ENCODE measurements at places on chromosomes 7 and 10. TPM values are rescaled to one million over a fixed set of nuclear protein-coding genes. Genes with fewer than 3 reads are reported as not detected.

DNA sequence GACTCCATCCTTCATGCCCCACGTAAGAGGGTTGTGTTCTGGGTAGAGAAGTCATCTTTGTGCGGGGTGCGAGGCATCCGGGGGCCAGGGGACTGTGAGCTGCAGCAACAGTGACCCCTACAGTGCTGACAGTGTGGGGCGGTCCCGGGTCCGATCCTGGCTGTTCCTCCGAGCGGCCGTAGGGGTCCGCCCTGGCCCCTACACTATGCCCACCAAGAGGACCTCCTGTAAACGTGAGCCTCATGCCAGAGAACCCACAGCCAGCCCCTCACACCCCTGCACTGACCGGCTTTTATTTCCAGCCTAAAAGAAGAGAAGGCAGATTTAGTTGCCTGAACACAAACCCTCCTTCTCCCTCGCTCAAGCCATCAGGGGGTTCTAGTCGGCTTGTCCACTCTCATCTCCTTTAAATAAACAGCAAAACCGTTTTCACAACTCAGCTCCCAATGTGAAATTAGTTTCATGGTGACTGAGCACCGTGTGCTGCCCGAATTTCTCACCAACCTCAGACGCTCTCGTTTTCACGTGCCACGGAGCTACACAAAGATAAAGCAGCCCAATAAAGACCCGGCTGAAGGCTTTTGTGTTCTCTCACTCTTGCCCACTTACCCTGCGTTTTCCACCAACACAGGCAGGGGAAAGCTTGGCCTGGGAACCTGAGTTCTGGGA is 588.6 kb downstream of the PTPRN2 start:
- DNase-seq, result no peak

- DNase-seq, result no peak
These were observed 5.3 kb downstream of the GLRX3 start for GRCh38 chr10:130141460-130141859.

FAM221A gene
- total RNA-seq, result 16.6 TPM

DNA sequence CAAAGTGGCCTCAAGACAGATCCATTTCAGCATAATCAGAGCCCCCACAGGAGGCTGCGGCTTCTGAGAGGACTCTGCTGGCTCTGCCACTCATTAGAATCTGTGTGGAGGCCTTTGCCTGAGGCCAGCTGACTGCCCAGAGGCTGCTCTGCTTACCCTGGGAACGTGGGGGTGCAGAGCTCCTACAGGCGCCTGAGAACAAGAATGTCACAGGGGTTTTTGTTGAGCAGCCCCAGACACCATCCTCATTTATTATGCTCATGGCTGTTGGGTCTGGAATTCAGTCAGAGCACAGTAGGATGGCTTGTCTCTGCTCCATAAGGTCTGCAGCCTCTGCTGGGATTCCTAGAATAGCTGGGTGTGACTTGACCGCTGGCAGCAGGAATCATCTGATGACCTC is 101.8 kb upstream of the GDF10 start:
- DNase-seq, result no peak

NACAD gene
- total RNA-seq, result 1.7 TPM

GRCh38 chr10:101545898-101546297 is 42.2 kb downstream of the POLL start:
- no peak for DNase-seq

ASAH2B gene
- total RNA-seq, result 3.4 TPM

MMP21 gene
- not detected for total RNA-seq

ANXA8 gene
- total RNA-seq, result not detected

ABCB1 gene
- not detected for total RNA-seq

RSPH10B2 gene
- 0.31 TPM for total RNA-seq

DNA sequence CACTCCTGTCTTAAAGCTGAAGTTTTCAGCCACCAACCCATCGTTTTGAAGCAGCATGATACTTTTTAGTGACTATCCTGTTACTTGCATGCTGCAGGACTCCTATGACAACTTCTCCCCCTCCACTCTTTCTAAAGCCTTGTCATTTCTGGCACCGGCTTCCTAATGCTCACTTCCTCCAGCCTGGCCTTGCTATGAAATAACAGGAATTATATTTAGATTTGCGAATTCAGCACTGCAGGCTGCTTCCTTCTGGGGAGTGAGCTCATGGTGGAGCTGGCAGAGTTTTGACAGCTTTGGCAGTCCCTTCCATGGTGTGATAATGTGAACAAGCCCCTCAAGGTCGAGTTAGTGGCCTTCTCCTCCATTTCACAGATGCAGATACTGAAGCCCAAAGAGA is 13.4 kb downstream of the BLNK start:
- no peak for DNase-seq

GRCh38 chr10:3295582-3296151 is 123.1 kb upstream of the PITRM1 start:
- no peak for DNase-seq

DNA sequence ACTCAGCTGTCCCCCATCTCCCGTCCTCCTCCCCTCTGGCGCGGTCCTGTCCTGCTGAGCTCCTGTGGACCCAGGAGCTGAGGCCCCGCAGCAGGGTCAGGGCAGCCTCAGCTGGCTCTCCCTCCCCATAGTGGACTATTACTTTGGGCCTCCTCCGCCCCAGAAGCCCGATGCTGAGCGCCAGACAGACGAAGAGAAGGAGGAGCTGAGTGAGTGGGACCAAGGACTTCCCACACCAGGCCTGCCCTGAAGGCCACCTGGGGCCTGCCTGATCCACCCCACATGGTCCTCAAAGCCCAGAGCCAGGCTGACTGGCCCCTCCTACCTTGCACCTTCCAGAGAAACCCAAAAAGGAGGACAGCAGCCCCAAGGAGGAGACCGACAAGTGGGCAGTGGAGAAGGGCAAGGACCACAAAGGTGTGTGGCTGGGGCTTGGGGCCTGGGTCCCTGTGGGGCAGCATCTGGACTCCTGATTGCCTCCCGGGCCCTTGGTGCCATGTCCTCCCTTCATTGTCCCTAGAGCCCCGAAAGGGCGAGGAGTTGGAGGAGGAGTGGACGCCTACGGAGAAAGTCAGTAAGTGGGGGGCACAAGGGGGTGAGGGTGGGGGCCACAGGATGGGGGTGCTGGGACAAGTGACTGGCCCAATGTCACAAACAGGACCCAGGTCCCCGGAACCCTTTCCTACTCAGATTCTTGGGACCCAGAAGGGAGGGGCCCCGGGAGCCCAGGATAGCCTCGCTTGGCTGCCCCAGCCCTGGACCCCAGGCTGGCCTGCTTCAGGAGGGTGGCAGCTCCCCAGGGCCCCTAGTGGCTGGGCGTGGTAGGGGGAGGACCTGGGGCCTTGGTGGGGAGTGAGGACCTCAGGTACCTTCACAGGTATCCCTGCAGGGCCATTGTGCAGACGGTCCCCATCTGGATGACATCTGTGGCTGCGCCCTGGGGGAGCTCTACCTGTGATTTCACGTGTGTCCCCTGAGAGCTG is 4.9 kb downstream of the AEBP1 start:
- DNase-seq, result peak; percentile 77

- DNase-seq, result no peak
These were observed 95.8 kb downstream of the CFAP58 start for GRCh38 chr10:104449391-104449790.

- DNase-seq, result no peak
These were observed 209.9 kb upstream of the YAE1 start for GRCh38 chr7:39356172-39356925.

DNA sequence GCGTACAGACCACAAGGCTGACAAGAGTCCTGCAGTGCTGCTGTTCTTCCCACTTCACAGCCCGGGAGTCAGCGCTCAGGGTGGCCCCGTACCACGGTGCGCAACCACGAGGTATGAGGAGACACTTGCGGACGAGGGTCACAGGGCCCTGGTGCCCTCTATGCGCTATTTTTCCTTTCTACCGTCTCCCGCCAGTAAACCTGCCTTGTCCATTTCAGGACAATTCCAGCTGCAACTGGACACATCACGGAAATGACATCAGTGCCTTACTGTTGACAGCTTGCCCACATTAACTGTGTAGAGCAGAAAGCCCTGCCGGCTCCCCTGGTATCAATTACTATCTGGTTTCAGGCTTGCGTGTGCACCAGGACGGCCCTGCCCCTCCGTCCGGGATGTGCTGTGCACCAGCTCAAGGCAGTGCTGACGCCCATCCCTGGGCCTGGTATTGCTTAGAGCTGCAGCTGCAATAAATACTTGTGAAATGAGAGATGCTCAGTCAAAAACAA is 65.1 kb downstream of the ZRANB1 start:
- no peak for DNase-seq

DNA sequence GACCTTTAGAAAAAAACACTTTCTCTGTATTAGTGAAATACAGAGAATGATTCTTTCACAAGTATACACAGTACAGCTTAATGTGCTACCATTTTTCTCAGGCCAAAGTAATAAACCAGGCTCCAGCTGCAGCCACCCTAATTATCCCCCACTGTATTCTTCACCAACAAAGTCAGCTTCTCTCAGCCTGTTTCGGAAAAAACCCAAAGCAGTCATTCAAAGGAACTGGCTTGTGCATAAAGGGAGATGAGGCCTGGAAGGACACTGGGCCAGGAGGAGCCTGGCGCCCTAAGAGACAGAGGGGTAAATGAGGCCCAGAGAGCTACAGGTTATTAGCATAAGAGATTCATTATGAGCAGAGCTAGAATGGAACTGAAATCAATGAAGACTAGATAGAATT is 9.2 kb downstream of the USP54 start:
- no peak for DNase-seq

GRCh38 chr10:20181434-20181833 is 365.2 kb downstream of the PLXDC2 start:
- DNase-seq, result peak; percentile 0

TSPAN13 gene
- 23.1 TPM for total RNA-seq

DNA sequence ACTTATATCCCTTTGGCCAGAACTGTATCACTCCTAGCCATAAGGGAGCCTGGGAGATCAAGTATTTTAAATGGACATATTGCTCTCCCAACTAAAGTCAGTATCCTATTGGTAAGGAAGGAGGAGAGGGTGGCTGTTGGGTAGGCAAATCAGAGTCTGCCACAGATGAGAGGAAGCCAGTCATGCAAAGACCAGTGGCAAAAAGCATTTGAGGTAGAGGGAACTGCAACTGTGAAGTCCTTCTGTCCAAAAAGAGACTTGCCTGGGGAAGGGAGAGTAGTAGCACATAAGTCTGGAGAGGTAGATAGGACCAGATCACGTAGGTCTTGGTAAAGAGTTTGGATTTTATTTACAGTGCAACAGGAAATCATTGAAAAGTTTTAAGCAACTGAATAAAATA is 8.8 kb upstream of the CCNJ start:
- DNase-seq, result no peak

DNA sequence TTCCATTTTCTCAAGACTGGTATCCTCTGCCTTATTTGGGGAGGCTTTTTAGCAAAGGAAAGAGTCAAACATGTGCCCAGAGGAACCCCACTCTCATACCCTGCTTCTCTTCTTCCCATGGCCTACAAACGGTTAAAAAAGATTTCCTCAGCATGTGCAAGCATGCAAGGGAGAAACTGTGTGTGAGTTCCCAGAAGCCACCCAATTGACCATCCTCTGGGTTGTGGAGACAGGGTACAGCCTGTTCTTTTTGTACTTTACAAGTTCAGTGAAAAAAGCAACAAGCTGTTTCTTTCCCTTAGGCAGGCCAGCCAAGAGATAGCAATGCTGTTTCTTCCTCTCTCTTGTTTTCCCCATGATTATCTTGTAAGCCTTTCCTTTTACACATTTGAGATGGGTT is 68.8 kb upstream of the MTPN start:
- no peak for DNase-seq

MGMT gene
- total RNA-seq, result 21.9 TPM
